Stimulated activated CD8-positive, alpha-beta memory T cell treated with anti-CD3 and anti-CD28 coated beads, Interleukin-12 subunit alpha, Interleukin-12 subunit beta, amount 100 ng/mL, for 1 hour (primary cell): ENCODE measurements at places on chromosomes 7 and 10.

DNA sequence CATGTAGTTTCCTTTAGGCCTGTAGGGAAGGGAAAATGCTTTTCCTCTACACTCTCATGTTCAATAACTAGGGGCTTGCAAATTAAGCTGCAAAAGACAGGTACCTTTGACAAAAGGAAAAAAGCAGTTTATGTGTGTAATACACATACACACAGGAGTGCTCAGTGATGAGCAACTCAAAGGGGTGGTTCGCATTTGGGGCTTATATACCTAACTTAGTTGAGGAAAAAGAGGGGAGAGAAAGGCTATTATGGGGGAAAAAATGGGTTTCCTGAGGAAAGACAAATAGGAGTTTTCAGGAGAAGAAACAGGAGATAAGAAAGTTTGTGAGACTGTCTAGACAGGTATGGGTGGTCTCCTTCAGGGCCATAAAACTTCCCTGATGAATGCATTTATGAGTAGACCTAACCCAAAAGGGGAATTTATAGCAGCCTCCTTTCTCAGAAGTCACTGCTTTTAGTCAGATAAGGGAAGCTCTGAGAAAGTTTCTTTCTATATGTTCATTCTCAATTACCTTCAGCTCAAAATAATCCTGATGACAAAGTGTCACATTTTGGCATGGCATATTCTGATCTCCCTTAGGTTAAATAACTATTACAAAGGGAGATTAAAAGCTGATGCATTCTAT, 55.2 kb upstream of the EZH2 start:
- no peak for DNase-seq

GRCh38 chr7:127317447-127317961, 64.8 kb upstream of the GRM8 start:
- no peak for DNase-seq

DNA sequence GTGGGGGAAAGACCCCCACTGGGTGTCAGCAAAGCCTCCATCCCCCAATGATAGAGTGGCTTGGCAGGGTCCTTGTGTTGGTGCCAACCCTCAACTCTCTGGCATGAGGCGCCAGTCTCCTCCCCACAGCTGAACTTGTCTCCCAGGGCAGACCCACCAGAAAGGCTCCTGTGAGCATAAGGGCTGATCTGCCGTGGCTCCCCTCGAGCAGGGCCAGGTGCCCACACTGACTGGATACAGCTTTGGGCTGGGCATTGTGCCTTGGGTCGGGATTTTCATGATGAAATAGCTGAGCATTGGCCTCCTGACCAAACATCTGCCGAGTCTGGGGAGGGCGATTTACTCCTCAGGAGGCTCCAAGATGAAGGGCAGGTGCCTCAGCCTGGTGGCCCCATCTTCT, 68.1 kb upstream of the NPTX2 start:
- DNase-seq: no peak

- DNase-seq: no peak
Measured at GRCh38 chr10:23968301-23968700, 240.6 kb upstream of the KIAA1217 start.

- no peak for DNase-seq
Measured at GRCh38 chr7:1676550-1677078, 6.5 kb downstream of the ELFN1 start.

- no peak for DNase-seq
Measured at GRCh38 chr7:111029574-111030251, 61.2 kb upstream of the LRRN3 start.

- no peak for DNase-seq
Measured at GRCh38 chr7:17302575-17303142, 4.2 kb downstream of the AHR start.
